Right ventricle myocardium inferior (tissue), 1 donor: ENCODE measurements at places on chromosomes 2 and 18.

DNA sequence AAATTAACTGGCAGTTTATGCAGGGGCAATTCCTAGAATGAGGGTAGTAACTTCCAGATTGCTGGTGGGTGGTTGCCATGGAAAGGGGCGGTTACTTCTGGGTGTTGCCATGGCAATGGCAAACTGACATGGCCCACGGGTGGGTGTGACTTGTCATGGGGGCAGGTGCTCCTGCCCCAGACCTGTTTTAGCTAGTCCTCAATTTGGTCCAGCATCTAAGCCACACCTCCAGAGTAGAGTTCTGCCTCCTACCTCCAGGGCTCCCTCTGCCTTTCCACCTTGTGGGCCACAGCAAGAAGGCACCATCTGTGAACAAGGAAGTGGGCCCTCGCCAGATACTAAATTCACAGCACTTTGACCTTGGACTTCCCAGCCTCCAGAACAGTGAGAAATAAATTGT, 148.7 kb downstream of the TFCP2L1 start:
- DNase-seq = no peak

DNA sequence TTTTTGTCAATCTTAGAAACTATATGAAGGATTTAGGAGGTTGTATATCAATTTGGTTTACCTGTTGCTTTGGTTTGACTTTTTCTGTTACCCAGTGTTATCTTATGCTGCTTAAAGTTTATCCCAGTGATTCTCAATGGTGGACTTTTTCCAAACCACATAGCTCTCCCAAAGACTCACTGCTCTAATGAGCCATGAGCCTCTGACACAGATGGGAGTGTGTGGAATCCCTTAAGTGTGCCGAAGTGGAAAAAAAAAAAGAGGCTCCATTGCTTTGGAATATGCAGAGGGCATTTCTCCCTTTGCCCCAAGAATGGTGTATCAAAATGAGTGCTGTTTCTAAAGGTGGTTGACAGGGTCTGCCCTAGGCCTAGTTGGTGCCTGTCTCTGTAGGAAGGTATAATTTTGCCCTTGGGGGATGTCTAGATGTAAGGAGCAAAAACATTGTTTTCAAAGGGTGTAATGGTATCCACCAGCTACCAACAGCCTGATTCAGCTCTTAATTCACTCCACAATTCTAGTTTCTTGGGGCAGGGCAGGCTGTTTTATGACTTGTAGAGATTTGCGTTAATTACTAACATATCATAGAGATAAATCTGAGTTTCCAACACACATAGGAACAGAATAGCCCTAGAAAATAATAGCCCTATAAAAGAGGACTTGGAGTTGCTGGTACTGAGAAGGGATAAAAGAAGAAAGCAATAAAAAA, 64.3 kb upstream of the CYP26B1 start:
- DNase-seq = no peak

- no peak for DNase-seq
Observed at GRCh38 chr2:187299122-187299906, 148.7 kb downstream of the CALCRL start.

- DNase-seq = no peak
Observed at GRCh38 chr2:142041996-142042395, 88.8 kb downstream of the LRP1B start.

- DNase-seq = no peak
Observed at GRCh38 chr2:186917866-186918265, 68.9 kb upstream of the ZSWIM2 start.

- DNase-seq = no peak
Observed at GRCh38 chr18:40678318-40678717, 1276.7 kb upstream of the PIK3C3 start.

DNA sequence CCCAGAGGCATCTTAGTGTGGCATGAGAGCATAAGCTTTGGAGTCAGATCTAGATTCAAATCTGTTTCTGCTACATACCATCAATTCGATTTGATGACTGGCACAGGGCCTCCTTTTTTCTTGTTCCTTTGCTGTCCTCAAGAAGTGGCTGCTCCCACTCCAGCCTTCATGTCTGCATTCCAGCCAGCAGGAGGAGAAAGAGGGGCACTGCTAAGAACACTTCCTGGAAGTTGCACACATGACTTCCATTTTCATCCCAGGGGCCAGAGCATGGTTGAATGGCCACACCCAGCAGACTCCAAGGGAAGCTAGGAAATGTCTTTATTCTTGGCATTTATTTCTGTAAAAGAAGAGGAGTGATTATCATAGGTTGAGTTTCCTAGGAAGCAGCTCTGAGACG, 50.4 kb downstream of the EML6 start:
- no peak for DNase-seq

- DNase-seq = no peak
Observed at GRCh38 chr2:203583084-203583695, 48.1 kb upstream of the RAPH1 start.

- DNase-seq = no peak
Observed at GRCh38 chr18:32770054-32770665, 2.7 kb downstream of the KLHL14 start.

DNA sequence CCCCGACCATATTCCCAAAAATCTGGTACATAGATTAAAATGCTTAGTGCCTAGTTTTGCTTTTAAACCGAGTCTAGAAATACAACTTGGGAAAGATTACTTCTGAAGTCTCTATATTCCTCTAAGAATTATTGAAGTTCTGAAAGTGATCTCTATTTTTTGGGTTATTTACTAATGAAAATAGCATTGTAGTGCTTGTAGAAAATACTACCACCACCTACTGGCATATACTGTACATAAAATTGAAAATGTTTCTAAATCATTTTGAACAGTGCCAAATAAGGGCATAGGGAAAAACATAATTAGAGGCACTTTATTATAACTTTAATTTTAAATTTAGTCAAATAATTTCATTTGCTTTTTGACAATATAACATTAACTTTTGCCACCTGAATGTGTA, 1399.6 kb upstream of the ZEB2 start:
- DNase-seq = no peak

GRCh38 chr2:117470311-117471095, 344.0 kb upstream of the DDX18 start:
- DNase-seq = no peak

GRCh38 chr2:201261471-201261870, 1.1 kb downstream of the CASP8 start:
- no peak for DNase-seq

DNA sequence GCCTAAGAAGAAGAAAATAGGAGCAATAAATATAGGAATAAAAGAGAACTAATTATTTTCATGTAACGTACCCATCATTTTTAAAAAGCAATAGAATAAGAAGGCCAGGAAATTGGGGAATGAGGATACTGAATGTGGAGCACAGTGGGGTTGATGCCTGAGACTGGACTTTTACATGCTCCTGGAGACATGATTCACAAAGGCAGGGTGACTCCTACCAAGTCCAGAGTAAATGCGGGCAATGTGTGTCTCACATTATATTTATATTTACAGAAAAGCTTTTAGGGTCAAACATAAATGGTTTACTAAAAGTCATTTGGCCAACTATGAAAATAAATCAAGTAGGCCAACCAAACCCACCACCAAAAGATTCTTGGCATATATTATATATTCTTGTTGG, 87.9 kb upstream of the COL5A2 start:
- no peak for DNase-seq

DNA sequence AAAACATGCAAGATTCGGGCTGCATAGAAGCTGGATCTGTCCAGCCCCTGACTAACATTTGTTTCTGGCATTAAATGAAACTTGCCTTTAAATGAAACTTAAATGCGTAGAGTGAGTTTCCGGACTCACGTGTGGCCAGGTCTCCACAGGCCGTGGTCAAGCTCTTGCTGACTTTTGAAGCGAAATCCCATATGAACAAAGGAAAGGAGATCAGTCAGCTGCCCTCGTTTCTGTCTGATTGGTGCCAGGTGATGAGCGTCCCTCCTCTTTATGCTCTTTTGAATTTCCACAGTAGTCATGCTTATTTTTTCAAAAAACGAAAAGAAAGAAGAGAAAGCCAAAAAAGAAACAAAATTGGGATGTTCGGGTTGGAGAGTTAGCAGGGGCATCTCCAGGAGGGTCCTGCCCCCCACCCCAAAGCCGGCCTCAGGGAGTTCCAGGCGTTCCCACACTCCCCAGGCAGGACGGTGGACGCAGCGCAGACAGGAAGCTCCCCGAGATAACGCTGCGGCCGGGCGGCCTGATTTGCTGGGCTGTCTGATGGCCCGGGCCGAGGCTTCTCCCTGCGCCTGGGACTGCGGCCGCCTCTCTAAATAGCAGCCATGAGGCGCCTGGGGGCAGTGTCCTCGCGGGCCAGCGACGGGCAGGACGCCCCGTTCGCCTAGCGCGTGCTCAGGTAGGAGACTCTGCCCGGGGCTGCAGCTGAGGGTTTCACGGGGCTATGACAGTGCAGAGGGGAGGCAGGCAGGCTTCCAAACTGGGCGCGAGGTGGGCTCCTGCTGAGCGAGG, at the start of gene COLEC11:
COLEC11 (plus strand) TSS at position 620 of the 789 bp plus-strand sequence. CDS start 9,229 bp downstream, outside the sequence.
- DNase-seq = peak; percentile 85

GRCh38 chr2:106363791-106364190, 104.4 kb downstream of the RGPD3 start:
- no peak for DNase-seq

- no peak for DNase-seq
Observed at GRCh38 chr2:165024199-165024598, 68.9 kb upstream of the SLC38A11 start.

DNA sequence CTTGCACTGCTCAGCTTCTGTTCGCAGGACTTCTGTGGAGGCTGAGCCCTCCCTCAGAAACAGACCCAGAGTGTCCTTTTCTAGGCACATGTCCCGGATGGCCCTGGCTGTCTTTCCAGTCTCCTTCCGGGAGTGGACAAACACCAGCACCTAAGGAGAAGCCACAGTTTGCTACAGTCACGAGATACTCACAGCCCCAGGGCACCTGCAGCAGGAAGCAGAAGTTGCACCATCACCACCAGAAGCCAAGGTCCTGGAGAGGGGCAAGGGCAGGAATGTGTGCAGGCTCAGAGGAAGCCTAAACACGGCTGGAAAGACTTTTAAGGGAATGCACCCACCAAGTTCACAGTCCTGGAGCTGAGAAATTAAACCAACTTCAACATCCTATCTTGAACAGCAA, 13.6 kb downstream of the SNRNP200 start:
- no peak for DNase-seq

GRCh38 chr18:68937029-68937599, 139.2 kb downstream of the CCDC102B start:
- no peak for DNase-seq

- peak; percentile 64 for DNase-seq
Observed at GRCh38 chr18:44507729-44508325, 172.9 kb upstream of the SETBP1 start.

DNA sequence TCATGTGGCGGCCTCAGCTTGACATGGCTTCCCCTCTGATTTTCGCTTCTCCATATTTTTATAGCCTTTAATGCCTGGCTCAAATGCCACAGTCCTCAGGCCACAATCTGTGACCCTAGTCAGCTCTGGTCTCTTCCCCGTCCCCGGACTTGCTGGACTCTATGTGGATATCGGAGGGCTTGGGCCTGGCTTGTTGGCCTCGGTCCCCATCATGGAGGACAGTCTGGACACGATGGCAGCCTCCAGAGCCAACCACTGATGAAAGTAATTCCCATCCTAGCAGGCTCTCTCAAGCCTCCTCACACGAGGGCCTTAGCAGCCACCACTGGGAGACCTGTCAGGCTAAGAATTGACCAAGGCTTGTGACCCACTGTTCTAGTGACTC, 61.6 kb downstream of the LPIN1 start:
- DNase-seq = no peak

GRCh38 chr2:198498048-198498447, 693.7 kb downstream of the PLCL1 start:
- DNase-seq = no peak

DNA sequence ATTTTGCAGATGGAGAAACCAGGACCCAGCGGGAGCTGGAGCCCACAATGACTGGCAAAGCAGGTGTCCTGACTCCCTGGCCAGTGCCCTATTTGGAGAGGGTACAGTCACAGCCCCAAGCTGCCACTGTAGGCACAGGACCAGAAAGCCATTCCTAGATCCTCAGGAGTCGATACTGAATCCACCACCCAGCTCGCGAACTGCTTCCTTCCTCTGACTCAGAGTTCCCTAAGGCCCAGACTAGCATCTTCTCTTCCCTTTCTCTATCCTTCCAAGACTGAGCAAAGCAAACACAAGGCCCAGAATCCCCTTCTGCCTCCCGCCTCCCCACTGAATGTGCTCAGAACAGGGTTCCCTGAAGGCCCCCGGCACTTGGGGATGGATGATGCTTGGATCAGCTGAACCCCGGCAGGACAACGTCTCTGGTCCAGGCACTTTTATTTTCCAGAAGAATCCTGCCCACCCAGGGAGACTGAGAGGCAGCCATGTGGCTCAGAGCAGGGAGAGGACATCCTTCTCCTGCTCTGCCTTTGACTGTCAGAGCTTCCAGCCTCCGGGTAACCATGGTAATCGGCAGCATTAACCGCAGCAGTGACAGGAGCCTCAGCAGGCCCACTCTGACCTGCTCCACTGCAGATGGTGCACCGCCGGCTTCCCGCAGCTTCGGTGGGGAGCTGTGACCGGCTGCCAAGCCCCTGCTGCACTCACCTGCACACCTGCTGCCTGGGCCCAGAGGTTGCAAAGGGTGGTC, 34.8 kb upstream of the KLHL29 start:
- no peak for DNase-seq

GRCh38 chr2:123770996-123771720, 253.9 kb upstream of the CNTNAP5 start:
- no peak for DNase-seq

- no peak for DNase-seq
Observed at GRCh38 chr2:235563056-235563910, 69.4 kb downstream of the AGAP1 start.

DNA sequence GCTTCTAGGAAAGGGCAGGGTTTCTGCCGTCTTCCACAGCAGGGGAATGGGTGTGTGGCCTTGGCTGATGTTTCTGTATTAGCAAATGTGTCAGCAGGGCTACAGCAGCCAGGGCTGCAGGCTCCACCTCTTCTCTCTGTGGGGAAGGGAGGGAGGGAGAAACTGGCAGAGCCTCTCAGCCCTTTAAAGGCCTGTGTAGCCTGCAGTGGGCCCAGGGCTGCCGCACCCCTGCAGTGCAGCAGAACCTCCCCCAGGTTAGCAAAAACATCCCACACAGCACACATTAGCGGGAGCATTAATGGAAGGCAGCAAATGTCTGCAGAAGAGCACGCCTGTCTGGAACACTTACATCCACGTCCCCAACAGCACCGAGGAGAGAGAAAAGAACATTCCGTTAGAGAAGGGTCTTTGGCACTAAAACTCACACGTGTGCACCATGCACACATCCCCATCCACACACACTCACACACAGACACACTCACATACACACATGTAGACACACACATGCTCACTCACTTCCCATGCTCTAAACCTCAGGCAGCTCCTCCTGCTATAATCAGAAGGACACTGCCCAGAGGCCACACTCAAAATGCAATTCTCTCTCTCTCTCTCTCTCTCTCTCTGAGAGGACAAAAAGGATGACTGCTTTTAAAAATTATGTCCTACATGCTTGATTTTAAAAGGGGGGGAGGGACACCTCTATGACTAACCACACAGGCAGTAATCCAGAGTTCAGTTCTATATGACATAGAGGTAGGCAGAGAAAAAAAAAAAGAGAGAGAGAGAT, 24.1 kb downstream of the MRPL35 start:
- peak; percentile 79 for DNase-seq

DNA sequence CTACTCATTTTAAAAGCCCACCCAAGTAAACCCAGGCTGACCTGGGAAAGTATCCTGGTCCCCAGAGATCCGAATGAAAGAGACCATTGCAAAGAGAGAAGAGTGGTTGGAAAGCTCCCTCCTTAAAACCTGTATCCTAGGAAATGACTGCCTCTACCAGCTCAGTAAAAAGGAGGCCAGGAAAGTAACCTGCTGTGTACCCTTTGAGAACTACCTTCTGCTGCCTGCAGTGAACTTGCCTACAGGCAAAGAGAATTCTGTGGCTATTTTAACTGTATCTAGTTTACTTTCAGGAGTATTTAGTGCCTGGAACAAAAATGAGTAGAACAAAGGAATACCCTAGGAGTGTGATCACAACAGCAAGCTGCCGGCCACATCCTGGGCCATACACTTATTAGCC, 641.7 kb upstream of the NRXN1 start:
- no peak for DNase-seq
